ENCODE measurements at places on chromosomes 4 and X.

GRCh38 chr4:145697332-145697731, 17.4 kb downstream of the C4orf51 start:
- DNase-seq, result no peak

- no peak for DNase-seq
Observed at GRCh38 chr4:184217634-184218033, at the start of gene ENPP6. TSS of gene ENPP6 (minus strand) at chr4:184217873. CDS start at chr4:184217819, 54 bp downstream.

DNA sequence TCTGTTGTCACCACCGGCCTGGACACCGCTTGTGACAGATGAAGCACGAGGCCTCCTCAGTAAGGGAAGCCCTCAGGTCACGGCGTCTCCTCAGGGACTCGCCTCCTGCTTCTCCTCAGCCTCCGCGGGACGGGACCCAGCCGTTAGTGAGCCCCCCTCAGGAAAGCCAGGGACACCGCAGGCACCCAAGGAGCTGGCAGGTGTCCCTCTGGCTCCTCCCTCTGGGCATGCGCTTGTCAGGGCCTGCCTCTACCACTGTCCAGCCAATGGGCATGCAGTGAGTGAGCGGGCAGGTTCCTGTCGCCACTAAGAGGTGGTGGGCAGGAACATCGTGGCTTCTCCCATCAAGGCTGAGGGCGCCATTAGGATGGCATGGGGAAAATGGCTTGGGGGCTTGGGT, 23.5 kb upstream of the CT55 start:
- no peak for DNase-seq

GRCh38 chr4:14329228-14329627, 673.1 kb upstream of the CPEB2 start:
- DNase-seq, result no peak

GRCh38 chr4:102037566-102037965, 247.0 kb downstream of the BANK1 start:
- peak; percentile 20 for DNase-seq

DNA sequence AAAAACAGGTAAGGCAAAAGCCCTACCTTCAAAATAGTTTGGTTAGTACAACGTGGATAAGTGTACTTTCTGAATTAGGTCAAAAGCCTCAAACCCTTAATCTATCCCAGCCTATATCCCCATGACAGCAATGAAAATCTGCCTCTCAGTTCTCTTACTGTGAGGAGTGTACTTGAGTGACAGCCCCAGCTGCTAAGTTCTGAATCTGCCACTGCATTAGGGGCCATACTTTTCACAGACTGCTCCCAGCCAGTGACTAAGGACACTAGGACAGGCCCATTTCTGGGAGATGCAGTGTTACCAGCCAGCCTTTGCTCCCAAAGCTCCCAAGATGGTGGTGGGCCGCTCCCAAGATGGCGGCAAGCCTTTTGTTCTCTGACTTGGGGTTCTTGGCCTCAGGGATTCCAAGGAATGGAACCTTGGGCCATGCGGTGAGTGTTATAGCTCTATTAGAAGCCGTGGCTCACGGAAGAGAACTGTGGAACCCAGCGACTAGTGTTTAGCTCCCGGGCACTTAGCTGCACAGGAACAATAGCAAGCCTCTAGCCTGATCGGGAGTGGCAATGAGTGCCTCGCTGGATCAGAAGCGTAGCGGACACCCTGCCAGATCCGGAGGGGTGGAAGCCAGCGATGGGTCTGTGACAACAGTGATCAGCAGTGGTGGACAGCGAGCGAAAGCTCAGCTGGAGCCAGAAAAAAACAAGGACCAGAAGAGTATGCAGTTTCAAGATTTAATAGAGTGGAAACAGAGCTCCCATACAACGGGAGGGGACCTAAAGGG, 175.6 kb upstream of the NRK start:
- no peak for DNase-seq

DNA sequence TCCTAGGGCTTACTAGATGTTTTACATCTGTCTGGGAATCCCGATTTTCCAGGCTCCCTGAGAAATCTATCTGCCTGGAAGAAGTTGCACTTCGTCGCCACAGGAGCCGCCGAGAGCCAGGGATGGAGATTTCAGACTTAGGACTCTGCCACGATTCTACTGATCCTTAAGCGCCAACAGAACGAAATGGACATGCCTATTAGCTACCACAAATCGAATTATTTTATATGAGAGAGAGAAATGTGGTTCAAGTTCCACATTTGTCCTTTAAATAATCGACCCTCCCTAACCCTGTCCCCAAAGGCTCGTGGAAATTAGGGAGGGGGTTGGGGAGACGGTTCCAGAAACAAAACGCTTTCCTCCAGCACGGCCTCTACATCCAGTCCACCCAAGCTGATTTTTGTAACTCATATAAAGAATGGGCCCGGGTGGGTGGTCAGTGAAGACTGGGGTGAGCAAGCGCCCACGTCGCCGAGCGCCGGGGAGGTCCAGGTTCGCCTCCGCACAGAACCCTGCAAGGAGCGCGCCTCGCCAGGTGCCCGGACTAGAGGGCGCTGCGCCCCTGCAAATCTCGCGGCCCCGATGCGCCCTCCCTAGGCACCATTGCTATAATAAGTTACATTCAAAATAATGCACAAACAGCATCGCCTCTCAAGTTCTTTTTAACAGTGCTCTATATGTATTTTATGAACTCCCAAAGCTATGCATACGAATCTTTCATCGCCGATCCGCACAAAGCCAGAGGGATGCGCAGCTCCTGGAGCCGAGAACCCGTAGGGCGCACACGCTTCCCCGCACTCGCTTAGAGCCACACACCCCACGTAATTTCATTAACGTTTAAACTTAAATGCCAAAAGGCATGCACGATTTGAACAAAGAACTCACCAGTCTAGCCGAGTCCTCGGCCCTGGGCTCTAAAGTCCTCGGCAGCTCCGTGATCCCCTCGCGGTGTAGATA, 2.1 kb upstream of the FAT1 start:
- peak; percentile 89 for DNase-seq

- no peak for DNase-seq
Observed at GRCh38 chr4:95170176-95170575, 378.6 kb downstream of the UNC5C start.

DNA sequence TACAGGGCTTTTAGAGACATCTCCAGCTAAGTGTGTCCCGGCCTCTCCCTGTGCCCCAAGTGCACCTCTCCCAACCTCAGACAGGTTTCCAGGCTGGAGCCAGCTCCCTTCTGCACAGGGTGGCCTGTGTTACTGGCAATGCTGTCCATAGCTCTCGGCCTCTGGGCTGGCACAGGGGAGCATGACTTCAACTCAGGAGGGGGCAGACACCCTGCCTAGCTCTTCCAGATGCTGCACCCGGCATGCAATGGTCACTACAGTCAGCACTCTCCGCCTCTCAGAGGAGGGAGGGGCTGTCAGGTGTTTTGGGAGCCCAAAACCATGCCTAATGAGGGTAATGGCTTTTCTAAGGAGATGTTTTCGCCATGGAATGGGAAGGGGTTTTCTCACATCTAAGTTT, 2.4 kb upstream of the IRAK1 start:
- DNase-seq, result no peak

Data from mesenchymal stem cell (in vitro differentiated cells and primary cell).